Suprapubic skin (tissue), 4 donors: ENCODE measurements at places on chromosomes 3 and 15.

GRCh38 chr3:135915206-135915605, 50.3 kb upstream of the PPP2R3A start:
- no peak for DNase-seq
- H3K4me3 ChIP-seq: no peak overlapping the region

DNA sequence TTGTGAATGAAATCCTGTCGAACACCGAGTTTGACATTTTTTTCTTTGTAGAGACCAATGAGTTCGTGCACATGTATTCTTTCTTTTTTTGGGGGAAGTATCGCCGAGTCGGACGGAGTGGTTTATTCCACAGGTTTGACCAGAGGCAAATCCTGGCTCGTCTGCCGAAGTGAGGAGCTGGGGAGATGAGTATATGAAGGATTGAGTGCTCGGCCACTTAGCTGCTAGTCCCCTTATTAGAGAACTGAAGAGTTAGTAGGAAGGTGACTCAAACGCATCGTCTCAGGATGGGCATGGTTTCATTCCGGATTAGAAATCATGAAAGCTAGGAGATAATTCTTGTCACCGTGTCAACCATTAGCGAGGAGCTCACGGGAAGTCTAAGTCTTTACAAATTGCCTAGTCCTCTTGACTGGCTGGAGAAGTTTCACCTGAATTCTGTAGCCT, 154.7 kb upstream of the GOLIM4 start:
- no peak for DNase-seq
- H3K27me3 ChIP-seq: peaks cover 32% of the 10 kb centered on the region
- H3K4me1 ChIP-seq: peaks cover 23% of the 10 kb centered on the region
- no peak overlapping the region for H3K27ac ChIP-seq
- H3K4me3 ChIP-seq: peak overlapping the region; percentile 63

DNA sequence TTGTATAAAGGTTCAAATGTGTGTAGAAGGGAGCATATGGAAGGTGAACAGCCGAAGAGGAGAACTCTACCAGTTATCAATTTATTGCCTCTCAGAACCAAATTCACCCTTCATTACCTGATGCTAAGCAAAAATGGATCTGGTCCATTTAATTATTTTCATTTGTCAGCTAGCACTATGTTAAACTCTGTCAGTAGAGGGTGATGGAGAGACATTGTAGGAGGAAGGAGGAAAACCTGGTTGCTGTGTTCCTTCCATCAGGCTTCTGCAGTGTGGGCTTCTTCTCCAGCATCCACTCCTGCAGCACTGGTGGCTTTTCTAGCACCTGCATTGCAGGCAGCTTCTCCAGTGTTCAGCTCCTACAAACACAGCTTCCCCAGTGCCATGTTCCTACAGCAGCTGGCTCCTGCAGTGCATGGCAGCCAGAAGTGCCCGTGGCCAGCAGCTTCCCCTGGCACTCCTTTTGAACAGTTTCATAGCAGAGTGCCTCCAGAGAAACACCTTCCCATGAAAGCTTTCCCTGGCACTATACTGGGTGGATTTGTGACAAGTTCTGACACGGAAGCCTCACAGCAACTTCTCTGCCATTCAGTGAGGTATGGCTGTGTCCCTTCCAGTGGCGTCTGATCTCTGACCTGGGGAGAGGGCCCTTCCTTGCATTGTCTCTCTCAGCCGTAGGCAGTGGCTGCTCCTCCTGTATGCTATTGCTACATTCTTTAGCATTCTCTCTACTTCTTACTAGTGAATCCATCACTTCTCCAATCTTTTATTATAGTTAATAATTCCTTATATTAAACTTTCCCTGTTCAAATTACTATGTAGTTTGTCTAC, 14.6 kb upstream of the IL17RD start:
- H3K4me3 ChIP-seq: no peak overlapping the region
- no peak for DNase-seq
- no peaks in the 10 kb centered on the region for H3K36me3 ChIP-seq
- H3K27me3 ChIP-seq: no peaks in the 10 kb centered on the region
- no peak overlapping the region for H3K27ac ChIP-seq

- no peaks in the 10 kb centered on the region for H3K27me3 ChIP-seq
- H3K36me3 ChIP-seq: no peaks in the 10 kb centered on the region
These were observed 29.1 kb downstream of the GRIP2 start for GRCh38 chr3:14510838-14511622.

DNA sequence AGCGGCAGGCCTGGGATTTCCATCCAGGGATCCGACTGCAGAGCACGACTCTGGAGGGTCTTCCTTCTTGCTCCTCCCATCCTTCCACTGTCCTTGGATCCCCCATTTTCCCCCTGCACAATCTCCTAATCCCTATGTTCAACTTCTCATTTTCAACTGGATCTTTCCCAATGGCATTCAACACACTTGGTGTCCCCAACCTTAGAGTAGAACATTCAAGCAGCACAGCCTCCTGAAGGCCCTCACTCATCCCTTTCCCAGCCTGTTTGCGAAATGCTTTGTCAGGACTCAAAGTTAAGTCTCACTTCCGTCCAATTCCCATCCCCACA, 32.3 kb downstream of the RPN1 start:
- H3K36me3 ChIP-seq: peaks cover 37% of the 10 kb centered on the region
- peak overlapping the region; percentile 86 for H3K27ac ChIP-seq
- peaks cover 20% of the 10 kb centered on the region for H3K4me1 ChIP-seq
- no peaks in the 10 kb centered on the region for H3K27me3 ChIP-seq
- no peak for DNase-seq

DNA sequence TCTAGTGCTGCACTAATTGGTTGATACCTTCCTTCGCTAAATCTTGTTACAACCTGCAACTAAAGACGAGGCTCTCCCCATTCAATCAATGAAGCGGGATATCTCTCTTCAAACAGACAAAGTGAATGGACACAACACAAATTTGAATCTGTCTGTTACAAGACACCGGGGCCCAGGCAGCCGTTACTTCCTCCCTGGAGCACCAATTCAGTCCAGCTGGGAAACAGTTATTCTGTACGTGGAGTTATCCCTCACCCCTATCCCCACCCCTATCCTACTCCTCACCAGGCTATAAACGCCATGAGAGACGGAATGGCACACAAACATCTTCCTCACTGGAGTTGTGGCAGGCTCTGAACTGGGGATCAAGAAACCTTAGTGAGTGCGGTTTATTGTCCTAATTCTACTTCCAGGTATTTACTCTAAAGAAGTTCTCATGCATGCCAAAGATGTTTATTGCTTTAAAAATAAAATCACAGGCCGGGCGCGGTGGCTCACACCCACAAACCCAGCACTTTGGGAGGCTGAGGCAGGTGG, 181.8 kb downstream of the FOXP1 start:
- no peak for DNase-seq
- no peaks in the 10 kb centered on the region for H3K36me3 ChIP-seq
- H3K4me1 ChIP-seq: peaks cover 14% of the 10 kb centered on the region

GRCh38 chr15:81265944-81266775, 57.8 kb downstream of the STARD5 start:
- DNase-seq: peak; percentile 89
- H3K27me3 ChIP-seq: no peaks in the 10 kb centered on the region
- no peak overlapping the region for H3K27ac ChIP-seq
- H3K4me3 ChIP-seq: no peak overlapping the region
- peaks cover 16% of the 10 kb centered on the region for H3K4me1 ChIP-seq

DNA sequence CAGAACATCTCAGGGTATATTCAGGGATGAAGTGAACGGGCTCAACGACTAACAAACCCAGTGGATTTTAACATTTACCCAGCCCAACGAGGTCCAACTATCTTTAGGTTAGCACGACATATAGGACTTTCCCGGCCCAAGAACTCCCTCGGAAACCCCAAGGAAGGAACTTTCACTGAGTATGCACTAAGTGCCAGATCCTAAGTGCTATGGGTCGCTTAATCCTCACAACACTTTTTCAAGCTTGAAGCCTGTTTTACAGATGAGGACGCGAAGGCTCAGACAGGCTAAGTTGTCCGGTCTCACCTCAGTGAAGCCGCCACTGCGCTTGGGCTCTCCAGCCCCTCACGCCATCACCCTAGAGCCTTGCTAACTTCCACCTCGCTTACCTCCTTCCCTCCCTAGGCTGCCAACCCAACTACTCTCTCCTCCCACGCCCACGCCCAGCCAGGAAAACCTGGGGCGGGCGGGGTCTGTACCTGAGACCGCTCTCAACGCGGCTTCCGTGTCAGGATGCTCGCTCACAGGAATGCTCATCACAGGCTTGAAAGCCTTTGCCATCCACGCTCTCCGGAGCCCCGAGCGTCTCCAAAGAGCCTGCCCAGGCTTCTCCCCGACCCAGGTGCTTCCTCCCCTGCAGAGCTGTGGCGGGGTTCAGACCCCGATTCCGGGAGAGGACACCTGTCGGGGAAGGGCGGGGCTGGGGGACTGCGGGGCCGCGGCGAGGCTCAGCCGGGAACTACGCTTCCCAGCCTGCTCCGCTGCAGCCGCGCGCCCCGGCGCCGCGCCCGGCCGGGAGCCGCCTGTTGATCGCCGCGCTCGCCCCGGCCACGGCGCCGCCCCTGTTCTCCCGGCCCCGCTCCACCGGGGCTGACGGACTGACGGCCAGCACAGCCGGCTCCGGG, at the start of gene TMOD2:
Gene TMOD2, plus strand, starts transcription at position 806 of the 905 bp plus-strand sequence. CDS start 14,845 bp downstream, outside the sequence.
- H3K4me1 ChIP-seq: peaks cover 17% of the 10 kb centered on the region
- H3K27me3 ChIP-seq: no peaks in the 10 kb centered on the region
- peak within 1 kb of the TSS; percentile 91 for H3K4me3 ChIP-seq
- no peaks in the 10 kb centered on the region for H3K36me3 ChIP-seq

- no peaks in the 10 kb centered on the region for H3K27me3 ChIP-seq
- H3K36me3 ChIP-seq: no peaks in the 10 kb centered on the region
- DNase-seq: peak; percentile 87
- peak within 1 kb of the TSS; percentile 72 for H3K27ac ChIP-seq
These were observed at the start of gene PXK for GRCh38 chr3:58332575-58333188. TSS of gene PXK (plus strand) at chr3:58332892. CDS start at chr3:58332989, 97 bp downstream.

GRCh38 chr3:29868543-29869101, 587.8 kb downstream of the RBMS3 start:
- H3K4me3 ChIP-seq: no peak overlapping the region
- no peaks in the 10 kb centered on the region for H3K27me3 ChIP-seq
- DNase-seq: no peak

DNA sequence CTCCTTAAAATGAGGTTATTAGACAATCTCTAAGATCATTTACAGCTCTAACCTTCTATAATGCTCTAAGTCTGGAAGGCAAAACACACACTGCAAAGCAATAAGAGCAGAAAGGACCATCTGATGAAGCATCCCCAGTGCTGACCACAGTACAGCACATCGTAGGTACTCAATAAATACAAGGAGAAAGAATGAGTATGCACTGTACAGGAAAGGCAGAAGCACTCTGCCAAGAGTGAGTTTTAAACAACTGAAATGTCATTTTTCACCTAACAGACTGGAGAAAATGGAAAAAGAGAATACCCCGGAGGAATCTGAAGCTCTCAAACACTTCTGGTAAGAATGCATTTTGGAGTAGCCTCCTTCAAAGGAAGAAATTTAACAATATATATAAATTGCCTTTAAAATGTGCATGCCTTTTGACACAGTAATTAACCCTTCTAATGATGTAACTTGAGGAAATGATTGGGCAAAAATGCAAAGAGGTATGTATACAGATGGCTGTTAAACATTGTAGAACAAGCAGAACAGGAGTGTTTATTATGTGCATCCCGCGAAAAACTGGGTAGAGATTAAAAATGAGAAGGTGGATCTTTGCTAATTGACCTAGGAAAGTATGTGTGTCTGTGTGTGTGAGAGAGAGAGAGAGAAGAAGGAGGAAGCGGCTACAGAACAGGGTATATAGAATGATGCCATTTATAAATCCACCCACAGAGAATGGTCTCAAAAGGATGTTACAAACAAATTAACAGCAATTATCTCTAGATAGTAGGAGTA, 8.0 kb upstream of the OXTR start:
- no peaks in the 10 kb centered on the region for H3K4me1 ChIP-seq
- no peak overlapping the region for H3K4me3 ChIP-seq
- peaks cover 4% of the 10 kb centered on the region for H3K27me3 ChIP-seq
- no peak overlapping the region for H3K27ac ChIP-seq
- no peaks in the 10 kb centered on the region for H3K36me3 ChIP-seq

- no peaks in the 10 kb centered on the region for H3K27me3 ChIP-seq
- H3K27ac ChIP-seq: no peak overlapping the region
- H3K4me1 ChIP-seq: no peaks in the 10 kb centered on the region
These were observed 31.2 kb upstream of the PTX3 start for GRCh38 chr3:157405457-157405856.

DNA sequence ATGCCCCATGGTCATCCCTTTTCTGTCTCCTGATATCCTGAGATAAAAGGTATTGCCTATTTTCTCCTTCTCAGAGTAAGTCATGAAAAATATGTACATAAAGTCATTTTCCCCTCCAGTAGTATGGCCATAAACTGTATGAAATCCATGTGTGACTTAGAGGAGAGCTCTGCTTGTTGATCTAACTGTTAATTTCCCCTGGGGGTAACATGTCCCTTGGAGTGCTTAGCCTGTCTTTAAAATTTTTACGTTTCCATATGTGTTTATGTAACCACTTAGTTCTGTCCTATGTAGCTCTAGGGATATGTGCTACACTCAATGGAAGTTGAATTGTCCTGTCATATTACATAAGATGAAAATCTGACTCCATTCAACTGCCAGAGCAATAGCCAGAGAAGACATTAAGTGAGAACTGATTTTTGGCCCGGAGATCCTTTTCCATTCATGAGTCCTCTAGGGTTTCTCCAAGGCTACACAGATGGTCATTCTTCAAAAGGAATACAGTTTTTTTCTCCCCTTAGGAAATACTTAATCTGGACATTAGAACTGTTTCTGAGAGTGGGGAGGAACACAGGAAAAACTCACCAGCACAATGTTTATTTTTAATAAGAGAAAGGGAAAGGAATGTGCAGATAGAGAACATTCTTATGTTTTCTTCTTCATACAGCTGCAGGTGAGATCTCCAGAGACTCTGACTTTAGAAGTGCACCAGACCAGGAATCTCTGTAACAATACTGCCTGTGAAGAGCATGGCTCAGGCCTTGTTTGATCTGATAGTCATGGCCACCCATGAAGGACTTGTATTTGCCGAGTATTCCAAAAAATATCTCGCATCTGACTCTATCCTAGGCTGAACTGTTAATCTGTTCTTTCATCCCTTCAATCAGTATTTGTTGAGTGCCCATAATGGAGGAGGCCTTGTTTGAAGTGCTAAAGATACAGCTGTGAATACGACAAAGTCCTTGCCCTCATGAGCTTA, 29.8 kb upstream of the CLRN1 start:
- H3K27me3 ChIP-seq: no peaks in the 10 kb centered on the region
- H3K36me3 ChIP-seq: no peaks in the 10 kb centered on the region
- DNase-seq: no peak

DNA sequence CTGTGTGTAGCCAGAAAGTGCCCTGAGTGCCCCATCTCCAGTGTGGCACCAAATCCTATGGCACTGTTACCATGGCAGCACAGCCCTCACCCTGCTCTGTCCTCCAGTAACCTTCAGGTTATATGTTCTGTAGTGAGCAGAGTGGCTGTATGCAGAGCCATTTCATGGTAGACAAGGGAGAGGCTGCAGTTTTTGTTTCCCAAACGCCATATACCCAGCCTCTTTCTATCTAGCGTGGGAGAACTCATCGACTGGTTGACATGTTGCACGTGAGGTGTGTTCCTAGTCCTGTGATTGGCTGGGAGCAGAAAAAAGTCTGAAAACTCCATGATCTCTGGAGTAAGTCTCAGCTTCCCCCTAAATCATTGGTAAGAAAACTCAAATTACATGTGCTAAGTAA, 2.0 kb downstream of the SIDT1 start:
- no peak overlapping the region for H3K4me3 ChIP-seq
- peaks cover 24% of the 10 kb centered on the region for H3K4me1 ChIP-seq
- H3K27ac ChIP-seq: no peak overlapping the region
- H3K36me3 ChIP-seq: no peaks in the 10 kb centered on the region
- DNase-seq: no peak
- peaks cover 22% of the 10 kb centered on the region for H3K27me3 ChIP-seq
